ENCODE measurements at places on chromosomes 6 and 20.

DNA sequence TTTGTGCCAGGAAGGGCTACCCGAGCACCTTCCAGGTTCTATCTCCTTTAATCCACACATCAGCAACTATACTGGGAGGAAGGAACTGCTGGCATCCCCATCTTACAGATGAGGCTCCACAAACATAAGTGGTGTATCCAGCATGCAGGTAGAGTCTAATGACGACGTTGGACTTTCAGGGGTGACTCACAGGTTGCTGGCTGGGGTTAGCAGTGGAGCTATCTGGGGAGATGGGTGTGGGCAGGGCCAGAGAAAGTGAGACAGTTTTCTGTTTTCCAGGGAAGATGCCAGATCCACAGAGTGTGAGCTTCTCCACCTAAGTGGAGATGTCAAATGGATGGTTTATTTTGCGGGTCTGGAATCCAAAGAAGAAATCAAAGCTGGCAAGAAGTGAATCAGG, 31.8 kb downstream of the CDH22 start:
- DNase-seq, result no peak

- DNase-seq, result no peak
These were observed 64.9 kb downstream of the DLL1 start for GRCh38 chr6:170225852-170226417.

DNA sequence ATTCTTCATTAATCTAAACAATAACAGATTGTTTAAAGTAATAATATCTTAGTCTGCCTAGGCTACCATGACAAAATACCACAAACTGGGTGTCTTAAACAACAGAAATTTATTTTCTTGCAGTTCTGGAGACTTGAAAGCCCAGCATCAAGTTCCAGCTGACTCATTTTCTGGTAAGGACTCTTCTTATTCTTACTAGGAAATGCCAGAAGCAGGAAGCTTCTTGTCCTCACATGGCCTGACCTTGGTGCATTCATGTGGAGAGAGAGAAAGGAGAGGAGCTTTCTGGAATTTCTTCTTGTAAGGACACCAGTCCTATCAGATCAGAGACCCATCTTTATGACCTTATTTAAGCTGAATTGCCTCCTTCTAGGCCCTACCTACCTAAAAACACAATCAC, 110.5 kb downstream of the ANKRD60 start:
- DNase-seq, result no peak

GRCh38 chr20:35196313-35196712, 24.4 kb downstream of the PROCR start:
- no peak for DNase-seq

Data from RKO (cell line).